ENCODE measurements at places on chromosomes 5 and 9. TPM values are rescaled to one million over a fixed set of nuclear protein-coding genes. Genes with fewer than 3 reads are reported as not detected.

GRCh38 chr9:124477211-124477647 lies 27.0 kb downstream of the ADGRD2 start:
- no peak for DNase-seq

- peak; percentile 95 for DNase-seq
Measured at GRCh38 chr5:141524604-141525597, 36.0 kb downstream of the PCDHGC5 start.

DNA sequence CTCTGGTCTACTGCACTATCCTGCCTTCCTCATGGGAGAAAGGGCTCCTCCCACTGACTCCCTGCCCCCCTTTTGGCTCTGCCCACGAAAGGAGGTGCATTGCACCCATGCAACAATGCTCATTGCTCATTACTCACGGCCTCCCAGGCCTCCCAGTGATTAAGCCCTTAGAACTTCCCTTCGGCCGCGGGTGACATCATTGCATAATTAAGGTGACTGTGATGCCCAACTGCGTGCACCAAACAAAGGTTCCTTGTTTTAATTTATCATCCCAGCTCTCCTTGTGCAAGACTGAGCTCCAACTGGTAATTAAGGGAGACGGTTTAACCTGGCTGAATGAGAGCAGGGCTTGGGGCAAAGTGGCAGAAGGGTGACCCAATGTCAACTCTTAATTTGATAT lies 180.4 kb downstream of the GAS1 start:
- peak; percentile 89 for DNase-seq

- DNase-seq, result no peak
Measured at GRCh38 chr5:1406681-1407640, 38.3 kb downstream of the SLC6A3 start.

DNA sequence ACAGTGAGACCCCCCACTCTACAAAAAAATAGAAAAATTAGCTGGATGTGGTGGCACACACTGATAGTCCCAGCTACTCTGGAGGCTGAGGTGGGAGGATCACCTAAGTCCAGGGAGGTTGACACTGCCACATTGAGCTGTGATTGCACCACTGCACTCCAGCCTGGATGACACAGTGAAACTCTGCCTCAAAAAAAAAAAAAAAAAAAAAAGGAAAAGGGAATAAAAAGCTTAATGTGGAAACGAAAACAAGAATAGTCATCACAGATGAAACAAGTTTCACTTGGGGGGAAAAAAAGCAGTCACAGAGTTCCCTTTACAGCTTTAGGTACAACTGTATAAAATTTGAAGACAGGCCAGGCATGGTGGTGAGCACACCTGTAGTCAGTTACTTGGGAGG lies 84.2 kb downstream of the FNBP1 start:
- DNase-seq, result no peak

GRCh38 chr5:130282049-130282448 lies 377.8 kb downstream of the CHSY3 start:
- peak; percentile 43 for DNase-seq

DNA sequence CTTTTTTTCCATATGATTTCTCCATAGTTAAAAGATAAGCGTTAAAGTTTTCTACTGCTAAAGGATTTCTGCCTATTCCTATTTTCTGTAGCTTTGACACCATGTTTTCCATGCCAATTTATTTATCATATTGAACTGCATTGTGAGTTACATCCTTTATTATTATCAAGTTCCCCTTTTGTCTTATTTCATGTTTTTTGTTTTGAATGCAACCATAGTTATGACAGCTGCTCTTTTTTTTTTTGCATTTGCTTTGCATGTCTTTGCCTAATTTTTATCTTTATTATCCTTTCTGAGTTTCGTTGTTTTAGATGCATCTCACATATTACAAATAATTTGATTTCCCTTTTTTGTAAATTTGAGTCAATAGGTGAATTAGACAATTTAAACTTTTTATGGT lies 161.5 kb downstream of the DEPDC1B start:
- no peak for DNase-seq

Gene SPATA31A3
- not detected for total RNA-seq

Gene PCDHB5
- total RNA-seq, result 0.36 TPM

Gene MRPL41
- 64.9 TPM for total RNA-seq

Gene LCN9
- total RNA-seq, result not detected

Gene CER1
- not detected for total RNA-seq

Gene TMEM215
- total RNA-seq, result not detected

Gene LRRC19
- not detected for total RNA-seq

Gene SLC6A7
- 0.10 TPM for total RNA-seq

Gene NR5A1
- not detected for total RNA-seq

Gene OR1Q1
- not detected for total RNA-seq

Gene GPR150
- total RNA-seq, result 0.31 TPM

Data from myocyte (in vitro differentiated cells).